HuH-7 (cell line): ENCODE measurements at places on chromosomes 16 and 17.

DNA sequence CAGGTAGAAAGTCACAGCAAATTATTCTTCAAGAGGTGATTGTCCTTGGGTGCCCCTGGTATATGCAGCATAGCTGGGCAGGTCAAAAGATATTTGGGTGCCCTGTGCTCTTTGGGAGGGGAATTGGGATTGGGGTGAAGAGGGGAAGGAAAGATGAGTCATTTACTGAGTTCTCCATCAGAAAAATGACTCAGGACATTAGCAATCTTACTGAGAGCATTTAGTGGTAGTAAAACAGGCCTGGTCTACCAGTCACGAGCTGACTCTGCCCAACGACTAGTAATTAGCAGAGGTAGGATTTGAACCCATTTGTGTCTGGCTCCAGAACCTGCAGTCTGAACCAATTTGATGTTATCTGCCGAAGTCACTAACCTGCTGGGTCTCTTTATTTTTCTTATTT is 6.0 kb upstream of the GRIN2A start:
- no peak for DNase-seq

GRCh38 chr16:58110571-58111301 is 18.4 kb downstream of the CFAP20 start:
- DNase-seq = no peak

DNA sequence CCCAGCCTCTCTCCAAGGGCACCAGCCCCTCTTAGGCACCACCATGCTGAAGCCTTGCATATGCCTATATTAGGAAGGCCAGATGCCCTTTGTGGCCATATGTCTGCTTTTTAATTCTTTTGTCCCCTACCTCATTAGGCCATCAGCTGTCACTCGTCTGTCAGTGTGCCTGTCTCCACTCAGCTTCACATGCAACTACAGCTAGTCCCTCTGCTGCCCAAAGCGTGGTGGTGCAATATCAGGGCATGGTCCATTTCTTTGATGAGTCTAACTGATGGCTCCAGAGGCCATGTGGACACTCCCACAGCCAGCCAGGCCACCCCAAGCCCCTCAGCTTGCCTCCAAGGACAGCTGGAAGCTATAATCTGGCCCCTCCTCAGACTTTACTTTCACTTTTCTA is 36.3 kb downstream of the MYO18A start:
- DNase-seq = peak; percentile 89

DNA sequence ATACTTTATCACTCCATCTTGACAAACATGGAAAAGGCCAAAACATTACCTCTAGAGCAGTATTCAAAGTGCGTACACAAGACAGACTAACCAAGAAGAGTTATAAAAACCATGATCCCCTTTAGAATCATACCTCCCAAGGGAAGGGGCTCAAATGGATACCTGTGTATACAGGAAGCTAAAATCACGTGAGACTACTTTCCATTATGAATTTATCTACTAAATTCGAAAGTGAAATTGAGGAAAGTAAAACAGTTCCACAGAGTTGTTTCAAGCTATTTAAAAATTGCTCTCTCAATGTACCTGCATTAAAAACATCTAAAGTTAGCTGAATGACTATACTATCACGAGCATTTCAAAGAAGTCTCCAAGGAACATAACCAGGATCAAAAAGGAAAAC is 32.7 kb downstream of the AP1G1 start:
- no peak for DNase-seq

- DNase-seq = no peak
Measured at GRCh38 chr17:78817123-78817522, 23.5 kb downstream of the USP36 start.

GRCh38 chr16:9302072-9302471 is 210.6 kb downstream of the HAPSTR1 start:
- DNase-seq = no peak

- DNase-seq = no peak
Measured at GRCh38 chr16:56231-56927, 2.8 kb downstream of the SNRNP25 start.

DNA sequence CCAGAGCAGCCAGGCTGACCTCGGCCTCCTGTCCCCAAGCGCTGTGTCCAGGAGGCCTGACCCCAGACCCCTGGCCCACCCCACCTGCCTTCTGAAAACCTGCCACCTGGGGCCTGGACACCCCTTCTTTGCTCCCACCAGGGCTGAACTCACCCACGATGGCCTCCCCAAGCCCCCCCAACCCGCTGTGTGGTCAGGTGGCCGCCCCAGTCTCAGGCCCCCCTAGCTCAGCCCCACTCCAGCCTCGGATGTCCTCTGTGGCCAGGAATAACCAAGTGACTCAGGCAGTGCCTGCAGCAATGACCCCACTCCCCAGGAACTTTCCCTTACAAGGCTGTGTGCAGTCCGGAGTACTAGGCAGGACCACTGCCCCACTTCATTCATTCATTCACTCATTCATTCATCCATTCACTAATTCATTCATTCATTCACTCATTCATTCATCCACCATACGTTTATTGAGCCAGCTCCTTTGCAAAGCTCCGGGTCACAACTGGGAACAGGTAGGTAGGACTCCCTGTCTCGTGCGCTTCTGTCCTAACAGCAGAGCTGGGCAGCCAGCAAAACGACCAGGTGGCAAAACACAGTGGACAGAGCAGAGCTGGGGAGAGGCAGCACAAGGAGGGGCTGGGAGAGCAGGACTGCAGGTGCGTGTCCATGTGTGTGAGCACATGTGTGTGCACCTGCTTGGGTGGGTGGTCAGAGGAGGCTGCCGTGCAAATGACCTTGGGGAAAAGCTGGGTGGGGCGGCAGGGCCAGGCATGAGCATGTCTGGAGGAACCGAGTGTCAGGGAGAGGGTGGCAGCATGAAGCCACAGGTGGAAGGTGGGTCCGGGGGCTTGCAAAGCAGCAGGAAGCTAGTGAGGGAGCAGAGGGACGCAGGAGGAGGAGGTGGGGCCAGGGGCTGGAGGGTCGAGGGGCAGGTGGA is 75.8 kb upstream of the CBX4 start:
- no peak for DNase-seq

DNA sequence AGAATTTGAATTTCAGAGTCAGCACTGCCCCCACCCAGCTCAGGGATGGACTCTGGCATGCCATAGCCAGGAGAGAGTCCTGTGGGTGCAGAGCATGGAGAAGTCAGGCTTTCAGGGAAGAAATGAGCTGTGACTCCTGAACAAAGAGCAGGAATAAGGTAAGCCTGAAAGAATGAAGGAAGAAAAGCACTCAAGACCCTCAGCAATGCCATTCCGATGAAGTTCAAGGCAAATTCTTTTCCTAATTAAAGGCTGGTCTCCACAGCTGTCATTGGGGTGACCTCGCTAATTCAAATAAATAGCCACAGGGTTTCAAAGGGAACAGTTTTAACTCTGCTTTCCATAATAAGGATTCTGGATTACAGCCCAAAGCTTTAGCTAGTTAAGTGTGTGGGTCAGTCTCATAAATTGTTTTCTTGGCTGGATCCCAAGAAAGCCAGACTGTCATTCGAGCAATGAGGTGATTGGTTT is 31.7 kb downstream of the TOM1L2 start:
- no peak for DNase-seq

GRCh38 chr17:9729034-9729650 is 62.2 kb downstream of the DHRS7C start:
- peak; percentile 50 for DNase-seq

- DNase-seq = peak; percentile 50
Measured at GRCh38 chr17:73151916-73152632, 12.7 kb upstream of the SSTR2 start.

DNA sequence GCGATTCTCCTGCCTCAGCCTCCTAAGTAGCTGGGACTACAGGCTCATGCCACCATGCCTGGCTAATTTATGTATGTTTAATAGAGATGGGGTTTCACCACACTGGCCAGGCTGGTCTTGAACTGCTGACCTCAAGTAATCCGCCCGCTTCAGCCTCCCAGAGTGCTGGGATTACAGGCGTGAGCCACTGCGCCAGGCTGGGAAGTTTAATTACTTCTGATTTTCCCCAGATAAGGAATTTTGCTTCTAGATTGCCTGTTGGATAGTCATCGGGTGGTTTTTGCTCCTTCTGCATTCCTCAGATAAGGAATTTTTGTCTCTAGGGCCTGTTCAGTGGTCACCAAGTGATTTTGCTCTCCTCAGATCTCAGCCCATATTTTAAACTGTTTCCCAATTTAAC is 112.5 kb downstream of the MAP2K4 start:
- no peak for DNase-seq

DNA sequence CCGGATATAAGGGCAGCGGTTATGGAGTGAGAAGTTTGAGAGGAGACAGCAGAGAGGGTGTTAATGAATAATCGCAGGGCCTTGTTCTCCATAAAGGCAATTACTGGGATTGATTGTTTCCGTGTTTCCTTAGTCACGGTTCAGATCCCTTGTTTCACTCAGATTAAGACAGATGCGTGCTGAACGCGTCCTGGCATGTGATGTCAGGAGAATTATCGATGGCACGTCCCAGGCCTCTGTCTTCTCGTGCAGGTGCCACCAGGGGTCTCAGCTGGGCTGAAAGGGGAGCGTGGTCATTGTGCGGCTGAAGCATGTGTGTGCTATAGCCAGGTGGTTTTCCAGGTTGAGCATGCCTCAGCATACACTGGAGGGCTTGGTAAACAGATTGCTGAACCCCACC is 142.4 kb upstream of the NOL11 start:
- no peak for DNase-seq

DNA sequence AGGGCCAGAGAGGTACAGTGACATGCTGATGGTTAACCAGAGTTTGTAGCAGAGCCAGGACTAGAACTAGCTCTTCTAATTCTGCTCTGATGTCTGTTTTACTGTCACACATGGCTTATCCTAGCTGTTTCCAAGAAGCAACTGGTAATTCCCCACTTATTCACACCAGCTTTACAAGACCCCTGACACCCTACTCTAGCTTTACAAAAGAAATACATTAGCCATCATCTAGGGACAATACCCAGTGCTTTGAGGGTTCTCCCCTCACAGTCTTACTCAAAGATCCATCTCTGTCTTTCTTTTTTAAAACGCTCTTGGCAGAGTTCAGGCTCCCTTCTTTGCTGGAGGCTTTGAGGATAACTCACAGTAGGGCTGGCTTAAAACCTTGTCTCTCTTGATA is 197.3 kb upstream of the PMFBP1 start:
- DNase-seq = no peak

- DNase-seq = no peak
Measured at GRCh38 chr16:87881324-87882200, 12.3 kb upstream of the SLC7A5 start.

- no peak for DNase-seq
Measured at GRCh38 chr16:30095166-30096078, 591 bp downstream of the YPEL3 start.

- DNase-seq = peak; percentile 3
Measured at GRCh38 chr17:50270435-50271362, 3.6 kb upstream of the TMEM92 start.

GRCh38 chr17:17402558-17402957 is 74.2 kb upstream of the MED9 start:
- DNase-seq = no peak

DNA sequence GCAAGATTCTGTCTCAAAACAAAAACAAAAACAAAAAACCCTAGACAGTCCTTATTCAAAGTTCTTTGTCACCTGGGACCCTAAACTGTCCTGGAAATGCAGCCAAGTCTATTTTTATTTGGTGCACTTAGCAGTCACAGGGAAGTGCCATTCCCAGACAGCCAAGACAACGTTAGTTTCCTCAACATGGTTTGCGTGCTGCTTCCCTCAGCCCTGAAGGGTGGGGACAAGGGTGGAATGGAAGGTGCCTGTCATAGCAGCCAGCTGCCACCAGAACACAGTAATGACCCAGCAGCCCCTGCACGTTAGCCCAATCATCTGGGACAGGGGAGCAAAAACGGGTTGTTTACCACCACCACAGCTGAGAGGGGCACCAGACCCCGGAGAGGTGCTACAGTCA is 16.9 kb downstream of the CREBBP start:
- no peak for DNase-seq

GRCh38 chr17:42577140-42577531 is 393 bp downstream of the PSMC3IP start:
- no peak for DNase-seq

GRCh38 chr17:50931144-50931908 is 65.2 kb upstream of the TOB1 start:
- peak; percentile 83 for DNase-seq

DNA sequence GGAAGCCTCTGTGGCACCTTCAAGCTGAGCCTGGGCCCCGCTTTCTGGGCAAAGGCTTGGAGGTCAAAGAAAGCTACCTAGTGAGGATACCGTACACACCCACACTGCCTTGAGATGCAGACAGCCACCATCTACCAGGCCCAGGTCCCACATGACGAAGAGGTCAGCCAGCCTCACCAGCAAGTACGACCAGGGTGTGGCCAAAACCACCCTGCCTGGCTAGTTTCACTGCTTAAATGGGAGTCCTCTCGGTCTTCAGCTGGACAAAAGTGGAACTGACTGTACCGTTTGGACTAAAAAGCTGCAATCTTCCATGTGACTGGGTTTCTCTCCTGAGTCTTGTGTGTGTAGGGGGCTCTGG is 21.6 kb downstream of the VASN start:
- no peak for DNase-seq

DNA sequence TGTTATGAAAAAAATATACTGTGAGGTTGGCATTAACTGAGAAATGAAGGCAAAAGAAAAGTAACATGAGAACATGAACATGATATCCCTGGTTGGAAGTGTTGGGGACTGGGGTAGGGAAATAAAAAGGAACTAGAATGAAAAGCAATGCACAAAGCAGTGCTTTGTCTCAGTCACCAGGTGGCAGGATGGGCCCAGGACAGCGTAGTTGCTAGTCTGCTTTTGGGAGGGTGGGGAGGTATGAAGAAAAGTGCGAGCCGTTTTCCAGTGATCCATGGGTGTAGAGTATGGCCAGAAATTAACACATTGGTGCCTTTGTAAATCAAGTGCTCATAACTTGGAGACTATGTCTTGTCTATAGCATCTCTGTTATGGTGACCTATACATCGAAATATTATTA is 662.5 kb upstream of the SALL1 start:
- DNase-seq = no peak

GRCh38 chr16:64982581-64982980 is 139.3 kb downstream of the CDH11 start:
- no peak for DNase-seq

DNA sequence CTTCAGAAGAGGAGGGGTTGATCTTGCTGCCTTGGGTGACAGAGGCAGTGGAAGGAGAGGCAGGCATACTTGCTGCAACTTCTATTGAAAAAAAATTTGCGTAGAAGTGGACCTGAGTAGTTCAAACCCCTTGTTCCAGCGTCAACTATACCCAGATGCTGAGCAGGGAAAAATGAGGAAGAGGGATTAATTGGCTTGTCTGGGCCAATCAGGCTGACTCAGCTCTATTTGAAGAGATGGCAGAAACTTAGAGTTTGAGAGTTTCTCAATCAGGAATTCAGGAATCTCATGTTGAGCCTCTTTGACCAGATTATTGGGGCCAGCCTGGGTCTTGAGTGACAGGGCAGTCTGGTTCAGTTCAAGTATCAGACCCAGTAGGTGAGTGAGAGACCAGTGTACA is 17.6 kb downstream of the CASC3 start:
- DNase-seq = no peak

- DNase-seq = no peak
Measured at GRCh38 chr17:4587803-4588202, 3.5 kb downstream of the SMTNL2 start.

DNA sequence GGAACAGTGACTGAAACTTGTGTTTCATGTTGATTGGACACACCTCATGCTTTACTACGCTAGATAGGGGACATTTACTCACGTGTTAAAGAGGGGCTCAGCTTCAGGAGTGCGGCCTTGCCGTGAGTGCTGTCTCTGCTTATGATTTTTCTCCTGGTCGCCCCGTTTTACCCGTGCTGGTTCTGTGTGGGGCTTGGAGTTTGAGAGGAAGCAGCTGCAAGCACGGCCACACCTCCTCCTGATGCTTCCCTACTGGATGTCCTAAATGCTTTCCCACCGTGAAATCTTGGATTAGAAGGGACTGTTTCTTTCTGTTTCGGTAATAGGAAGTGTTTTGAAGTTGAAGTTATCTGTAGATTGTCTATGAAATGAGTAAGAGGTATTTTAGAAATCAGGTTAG is 54.0 kb upstream of the ZNF750 start:
- no peak for DNase-seq
